CD8-positive, alpha-beta memory T cell (primary cell): ENCODE measurements at places on chromosomes 12 and 14. TPM values are rescaled to one million over a fixed set of nuclear protein-coding genes. Genes with fewer than 3 reads are reported as not detected.

DNA sequence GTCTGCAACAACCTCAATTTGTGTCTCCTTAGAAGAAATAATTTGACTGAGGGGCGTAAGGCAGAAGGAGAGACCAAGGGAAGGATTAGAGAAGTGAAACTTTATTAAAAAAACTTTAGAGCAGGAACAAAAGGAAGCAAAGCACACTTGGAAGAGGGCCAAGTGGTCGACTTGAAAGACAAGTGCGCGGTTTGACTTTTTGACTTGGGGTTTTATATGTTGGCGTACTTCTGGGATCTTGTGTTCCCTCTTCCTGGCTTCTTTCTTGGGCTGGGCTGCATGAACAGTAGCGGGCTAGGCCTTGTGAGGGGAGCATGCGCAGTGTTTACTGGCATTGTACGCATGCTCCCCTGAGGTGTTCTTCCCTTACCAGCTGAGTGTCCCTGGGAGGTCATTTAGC is 369.3 kb upstream of the DCN start:
- no peak for DNase-seq

DNA sequence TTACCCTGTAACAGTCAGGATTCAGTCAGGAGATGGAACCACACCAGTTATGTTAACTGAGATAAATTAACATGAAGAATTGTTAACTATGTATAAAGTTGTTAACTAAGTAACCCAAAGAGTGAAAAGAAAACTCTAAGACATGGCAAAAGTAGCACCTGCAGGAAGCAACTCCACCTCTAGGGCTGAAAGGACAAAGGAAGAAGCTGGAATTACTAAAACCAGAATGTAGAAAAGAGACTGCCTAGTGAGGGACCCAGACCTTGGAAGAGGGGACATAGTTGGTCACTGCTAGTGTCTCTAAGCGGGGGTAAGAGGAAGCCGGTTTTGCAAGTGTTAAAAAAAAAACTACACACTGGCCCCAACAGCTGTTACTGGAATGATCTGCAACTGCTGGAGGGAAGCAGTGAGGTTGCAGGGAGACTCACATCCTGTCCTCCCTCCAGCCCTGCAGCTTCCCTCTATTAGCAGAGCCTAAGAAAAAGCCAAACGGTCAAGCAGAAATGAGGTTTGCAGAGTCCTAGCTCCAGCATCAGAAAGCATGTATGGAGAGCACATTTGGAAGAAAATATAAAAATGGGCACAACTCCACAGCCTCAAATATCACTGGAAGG is 39.8 kb downstream of the GPR135 start:
- DNase-seq: no peak

DNA sequence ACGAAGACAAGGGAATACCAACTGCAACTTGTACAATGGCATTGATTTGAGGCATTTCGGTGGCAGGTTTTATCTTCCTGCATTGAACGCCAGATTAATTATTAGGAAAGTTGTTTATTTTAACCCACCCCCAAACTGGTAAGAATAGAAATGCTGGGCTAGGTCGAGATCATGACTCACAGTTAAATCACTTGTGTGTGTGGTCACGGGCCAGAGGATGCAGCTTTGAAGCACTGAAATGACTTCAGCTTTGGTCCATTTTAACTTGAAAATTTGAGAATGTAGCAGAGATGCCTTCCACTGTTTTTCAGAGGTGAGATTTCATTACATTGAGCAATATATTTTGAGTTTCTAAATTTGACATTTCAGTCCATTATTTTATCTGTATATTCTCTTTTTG is 23.6 kb upstream of the KCNH3 start:
- no peak for DNase-seq

GRCh38 chr12:14910090-14910915 is 24.6 kb upstream of the MGP start:
- no peak for DNase-seq

- DNase-seq: no peak
Measured at GRCh38 chr14:94123868-94124267, 5.5 kb downstream of the IFI27L2 start.

DNA sequence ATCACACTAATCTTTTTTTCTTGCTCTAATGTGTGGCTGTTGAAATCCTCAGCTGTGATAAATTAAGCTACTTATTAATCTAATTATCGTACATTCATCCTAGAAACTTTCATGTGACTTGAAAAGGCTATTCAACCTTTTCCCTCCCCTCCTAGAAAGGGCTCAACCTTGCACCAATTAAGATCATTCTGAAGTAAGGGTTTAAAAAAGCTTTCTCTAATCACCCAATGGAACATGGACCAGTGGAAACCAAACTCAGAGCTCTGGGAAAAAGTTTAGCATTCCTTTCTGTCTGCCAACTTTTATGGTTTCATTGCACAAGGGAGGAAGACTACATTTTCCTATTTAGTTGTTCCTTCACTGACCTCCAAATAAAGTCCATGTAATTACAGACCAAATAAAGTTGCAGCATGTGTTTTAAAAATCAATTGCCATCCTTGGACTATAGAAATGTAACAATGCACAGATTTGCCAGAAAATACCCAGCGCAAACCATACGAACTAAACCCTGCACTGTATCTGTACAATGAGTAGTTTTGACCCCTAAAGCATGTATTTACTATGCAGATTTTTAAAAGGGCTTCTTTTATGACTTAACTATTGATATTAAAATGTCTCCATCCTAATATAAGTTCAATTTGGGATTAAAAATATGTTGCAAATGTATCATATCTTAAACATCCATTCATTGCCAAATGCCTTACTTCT is 142.6 kb upstream of the OTX2 start:
- no peak for DNase-seq

DNA sequence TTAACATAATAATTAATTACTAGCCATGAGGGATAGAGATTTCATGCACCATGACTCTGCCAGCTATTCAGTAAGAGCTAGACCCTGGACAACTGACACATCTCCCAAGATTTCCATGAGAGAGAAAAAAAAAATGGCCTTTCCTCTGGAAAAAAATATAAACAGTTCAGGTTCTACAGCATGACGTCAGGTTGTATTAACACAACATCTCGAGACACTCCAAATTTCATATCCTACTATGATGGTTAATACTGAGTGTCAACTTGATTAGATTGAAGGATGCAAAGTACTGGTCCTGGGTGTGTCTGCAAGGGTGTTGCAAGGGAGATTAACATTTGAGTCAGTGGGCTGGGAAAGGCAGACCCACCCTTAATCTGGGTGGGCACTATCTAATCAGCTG is 11.1 kb downstream of the DBX2 start:
- no peak for DNase-seq

- DNase-seq: no peak
Measured at GRCh38 chr12:9223830-9224229, 15.6 kb upstream of the PZP start.

DNA sequence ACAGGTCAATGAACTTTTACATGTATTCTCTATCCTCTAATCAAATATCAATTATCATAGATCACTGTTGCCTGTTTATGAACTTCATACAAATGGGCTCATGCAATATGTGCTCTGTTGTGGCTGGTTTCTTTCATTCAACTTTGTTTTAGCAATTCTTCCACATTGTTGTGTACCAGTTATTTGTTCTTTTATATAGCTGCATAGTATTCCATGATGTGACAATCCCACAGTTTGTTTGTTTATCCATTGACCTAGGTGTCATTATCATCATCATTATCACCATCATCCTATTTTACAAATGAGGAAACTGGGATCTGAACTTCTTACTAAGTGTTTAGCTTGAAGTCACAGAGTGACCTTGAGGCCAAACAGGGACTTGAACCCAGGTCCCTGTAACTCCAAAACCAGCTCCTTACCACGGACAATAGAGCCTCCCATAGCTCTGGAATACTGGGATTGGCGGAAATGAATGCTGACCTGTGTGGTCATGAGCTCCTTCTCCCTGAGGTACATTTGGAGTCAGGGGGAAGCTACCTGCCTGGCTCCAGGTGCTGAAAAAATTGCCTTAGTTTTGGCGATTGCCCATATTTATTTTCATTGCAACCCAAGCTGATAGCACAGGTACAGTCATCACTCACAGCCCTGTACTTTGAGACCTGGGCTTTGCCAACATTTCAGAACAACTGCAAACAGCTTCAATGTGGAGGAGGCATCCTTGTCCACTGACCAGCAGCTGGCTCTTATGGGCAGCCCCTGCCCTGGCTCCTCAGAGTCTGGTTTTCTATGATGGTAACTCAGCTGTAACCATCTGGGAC is 9.2 kb downstream of the ZFP36L1 start:
- no peak for DNase-seq

GRCh38 chr14:60067882-60068281 is 23.8 kb upstream of the PCNX4 start:
- no peak for DNase-seq

GRCh38 chr12:121579981-121580868 is 598 bp downstream of the KDM2B start:
- peak; percentile 74 for DNase-seq

DNA sequence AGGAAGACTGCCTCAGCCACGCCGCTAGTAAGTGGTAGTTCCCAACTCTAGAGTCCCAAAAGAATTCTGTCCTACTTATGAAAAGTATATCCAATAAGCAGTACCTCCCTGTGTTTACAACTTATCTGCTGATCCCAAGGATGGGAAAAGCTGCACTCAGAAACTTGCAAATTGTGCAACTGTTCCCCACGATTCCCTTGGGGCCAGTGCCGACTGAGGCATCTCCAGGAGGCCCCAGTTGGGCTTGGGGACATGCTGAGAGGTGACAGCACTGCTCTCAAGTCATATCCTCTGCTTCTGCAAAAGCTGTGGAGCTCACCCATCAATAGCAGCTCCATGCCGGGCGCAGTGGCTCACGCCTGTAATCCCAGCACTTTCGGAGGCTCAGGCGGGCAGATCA is 23.7 kb downstream of the SPRING1 start:
- no peak for DNase-seq

- no peak for DNase-seq
Measured at GRCh38 chr12:52296572-52297215, 5.4 kb upstream of the KRT81 start.

DNA sequence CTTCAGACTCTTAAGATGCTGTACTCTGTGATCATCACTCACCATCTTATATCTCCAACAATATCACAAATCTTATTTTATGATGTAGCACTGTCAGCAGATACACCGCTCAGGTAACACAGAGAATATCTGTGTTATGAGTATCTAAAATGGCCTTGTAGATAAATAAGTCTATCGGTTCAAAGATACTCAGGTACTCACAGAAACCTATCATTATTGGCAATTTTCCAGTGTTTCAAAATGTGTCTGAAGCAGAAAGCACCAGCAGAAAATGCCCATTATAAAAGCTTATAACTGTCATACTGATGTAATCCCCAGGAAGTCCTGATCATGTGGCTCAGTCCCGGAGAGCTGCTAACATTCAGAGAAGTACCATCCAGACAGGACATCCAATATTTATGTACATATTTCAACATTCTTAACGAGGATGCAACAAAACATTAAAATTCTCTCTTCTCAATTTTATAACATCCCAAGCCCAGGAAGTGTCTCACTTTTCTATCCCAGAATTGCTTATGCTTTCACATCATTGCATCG is 190.7 kb upstream of the LMNTD1 start:
- no peak for DNase-seq

DNA sequence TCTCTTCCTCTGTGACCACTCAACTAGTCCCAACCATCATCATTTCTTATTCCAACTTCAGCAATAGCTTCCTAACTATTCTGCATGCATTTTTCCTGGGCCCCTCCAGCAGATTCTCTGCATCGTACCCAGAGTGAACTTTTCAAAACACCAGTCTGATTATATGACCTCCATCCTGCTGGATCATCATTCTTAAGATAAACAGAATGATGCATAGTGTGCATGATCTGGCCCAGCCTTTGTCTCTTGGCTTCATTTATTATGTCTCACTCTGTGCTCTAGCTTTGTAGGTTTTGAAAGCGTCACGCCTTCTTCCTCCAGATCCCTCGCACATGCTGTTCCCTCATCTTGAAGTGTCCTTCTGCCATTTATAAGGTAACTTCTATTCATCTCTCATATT is 46.3 kb upstream of the SLC38A4 start:
- no peak for DNase-seq

- DNase-seq: no peak
Measured at GRCh38 chr14:105980224-105980623, 453.8 kb downstream of the TMEM121 start.

DNA sequence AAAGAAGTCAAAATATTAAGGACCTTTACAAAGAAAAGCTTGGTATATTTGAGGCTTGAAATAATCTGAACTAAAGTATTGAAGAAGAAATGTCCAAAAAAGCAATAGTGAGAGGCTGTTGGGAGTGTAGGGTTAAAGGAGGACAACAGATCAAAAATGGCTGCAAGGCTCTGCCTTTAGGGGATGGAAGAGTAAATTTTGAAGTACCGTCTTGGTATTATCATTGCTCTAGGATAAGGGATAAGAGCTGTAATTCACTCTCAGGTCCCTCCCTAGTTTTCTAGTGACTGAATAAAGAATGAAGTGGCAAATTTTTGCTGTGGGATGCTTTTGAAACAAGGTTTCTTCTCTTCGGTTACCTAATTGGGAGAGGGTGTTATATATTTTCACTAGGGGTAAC is 38.7 kb downstream of the LEMD3 start:
- DNase-seq: no peak

DNA sequence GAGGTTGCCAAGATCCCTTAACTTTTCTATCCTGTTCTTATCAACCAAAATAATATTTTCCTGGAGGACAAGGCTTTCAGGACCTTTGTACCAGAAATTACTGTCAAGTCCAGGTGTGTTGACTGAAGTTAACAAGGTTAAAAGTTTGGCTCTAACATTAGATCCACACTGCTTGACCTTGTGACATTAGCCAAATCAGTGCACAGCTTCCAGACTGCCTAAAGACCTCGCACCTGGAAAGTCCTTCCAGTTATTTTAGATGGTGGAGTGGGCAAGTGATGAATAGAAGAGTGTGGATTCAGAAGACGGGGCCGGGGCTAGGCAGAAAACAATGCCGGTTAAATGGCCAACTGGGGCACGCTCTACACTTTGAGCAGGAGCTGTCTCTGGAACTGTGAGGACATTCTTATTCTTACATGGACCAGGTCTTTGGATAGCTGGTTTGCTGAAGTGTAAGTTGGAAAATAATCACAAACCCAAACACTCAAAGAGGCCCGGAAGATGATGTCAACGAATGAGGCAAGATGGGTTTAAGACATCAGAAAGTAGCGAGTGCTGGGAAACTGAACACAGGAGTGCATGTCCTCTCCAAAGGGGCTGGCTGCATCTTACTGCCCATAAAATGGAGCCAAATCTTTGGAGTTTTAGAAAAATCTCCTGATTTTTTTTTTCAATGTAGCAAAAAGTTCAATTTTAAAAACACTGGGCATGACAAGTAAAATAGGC is 56.3 kb downstream of the NIN start:
- DNase-seq: no peak

- no peak for DNase-seq
Measured at GRCh38 chr12:10362325-10362724, 27.5 kb downstream of the KLRK1 start.

Gene PTPRO
- total RNA-seq: 0.48 TPM

Gene NR2C1
- total RNA-seq: 21.9 TPM

Gene CD69
- total RNA-seq: 66.8 TPM

Gene DRAM1
- 9.7 TPM for total RNA-seq

Gene WIF1
- total RNA-seq: not detected

Gene SDSL
- total RNA-seq: 0.20 TPM

Gene TEAD4
- 1.7 TPM for total RNA-seq

Gene GSG1
- not detected for total RNA-seq
